ENCODE measurements at places on chromosomes 7 and 10. TPM values are rescaled to one million over a fixed set of nuclear protein-coding genes. Genes with fewer than 3 reads are reported as not detected.
A peak's percentile ranks its signal among the peaks of the same experiment; 100 is the strongest.

GRCh38 chr10:17227367-17228090 is 512 bp upstream of the VIM start:
- DNase-seq = no peak

TM9SF3 gene
- 133 TPM for total RNA-seq

DNA sequence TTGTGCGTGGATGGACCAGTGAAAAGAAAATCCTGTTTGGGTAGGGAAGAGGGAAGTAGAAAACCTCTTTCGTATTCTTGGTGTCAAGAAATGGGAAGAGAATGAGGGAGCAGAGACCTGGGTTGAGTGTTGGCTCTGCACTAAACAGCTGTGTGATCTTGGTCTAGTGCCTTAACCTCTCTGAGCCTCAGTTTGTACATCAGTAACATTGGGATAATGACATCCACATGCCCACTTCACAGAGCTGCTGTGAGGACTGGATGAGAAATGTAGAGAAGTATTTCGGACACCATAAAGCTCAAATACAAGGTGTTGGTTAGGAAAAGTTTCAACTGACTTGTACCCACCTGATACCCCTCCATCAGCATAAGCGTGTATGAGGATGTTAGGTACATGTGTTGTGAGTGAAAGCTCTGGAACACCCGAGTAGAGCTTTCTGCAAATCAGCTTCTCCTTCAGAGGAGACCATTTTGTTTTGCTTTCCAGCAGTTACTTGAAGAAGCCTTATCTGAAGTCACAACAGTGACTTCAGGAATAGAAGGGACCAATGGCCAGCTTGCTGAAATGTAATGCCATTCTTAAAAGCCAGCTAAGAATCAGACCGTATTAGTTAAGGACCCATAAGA is 11.2 kb downstream of the TRIM56 start:
- DNase-seq = no peak

DNA sequence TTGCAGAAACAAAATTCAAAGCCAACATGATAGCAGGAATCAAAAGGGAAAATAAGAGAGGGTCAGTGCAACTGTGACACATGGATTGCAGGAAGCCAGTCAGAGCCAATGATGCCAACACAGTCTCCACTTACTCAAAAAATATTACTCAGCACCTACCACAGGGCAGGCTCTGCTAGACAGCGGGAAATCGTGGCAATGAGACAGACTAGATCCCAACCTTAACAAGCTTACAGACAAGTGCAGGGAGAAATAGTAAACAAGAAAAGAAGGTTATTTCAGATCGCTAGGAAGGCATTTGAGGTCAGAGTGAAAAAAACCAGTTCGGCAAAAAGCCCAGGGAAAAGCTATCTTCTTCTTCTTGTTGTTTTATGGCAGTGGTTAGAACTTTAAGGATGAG is 45.2 kb upstream of the NPFFR1 start:
- DNase-seq = no peak

POU6F2 gene
- 0.31 TPM for total RNA-seq

- no peak for DNase-seq
Observed at GRCh38 chr10:119313644-119314043, 106.3 kb downstream of the GRK5 start.

FAM25G gene
- total RNA-seq = not detected

MYOZ1 gene
- total RNA-seq = 1.6 TPM

LEP gene
- 0.78 TPM for total RNA-seq

KCNH2 gene
- total RNA-seq = 1.3 TPM

GRCh38 chr7:51328351-51328801 is 11.8 kb upstream of the COBL start:
- DNase-seq = no peak

PANK1 gene
- 5.3 TPM for total RNA-seq

MYO1G gene
- total RNA-seq = 1.3 TPM

DNA sequence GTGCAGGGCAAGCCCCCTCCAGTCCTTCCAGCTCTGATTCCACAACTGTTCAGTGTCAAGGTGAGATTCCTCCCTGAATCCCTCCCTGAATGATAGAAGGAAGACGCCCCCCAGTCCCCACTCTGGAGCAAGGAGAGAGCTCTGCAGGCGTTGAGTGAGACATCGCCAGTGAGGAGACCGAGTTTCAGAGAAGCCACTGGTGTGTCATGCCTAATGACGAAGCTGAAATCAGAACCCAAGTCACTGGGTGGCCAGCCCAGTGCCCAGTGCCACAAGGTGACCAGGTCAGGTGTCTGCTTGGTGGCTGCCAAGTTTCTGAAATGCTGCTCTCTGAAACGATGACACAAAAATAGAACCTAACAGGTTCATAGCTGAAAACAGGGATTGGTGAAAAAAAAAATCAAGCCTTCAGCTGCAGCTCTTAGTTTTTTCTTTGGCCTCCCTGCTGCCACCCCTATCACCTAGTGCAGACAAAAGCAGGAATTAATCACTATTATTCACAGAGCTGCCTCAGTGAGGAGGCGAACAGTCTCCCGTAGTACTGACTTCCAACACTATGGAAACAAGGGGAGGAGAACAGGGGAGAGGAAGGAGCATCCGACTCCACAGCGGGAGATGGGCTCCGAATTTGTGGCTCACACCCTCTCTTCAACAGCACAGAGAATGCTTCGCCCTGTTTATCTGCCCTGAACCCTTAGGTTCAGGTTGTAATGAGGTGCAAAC is 153.5 kb downstream of the ARHGAP12 start:
- no peak for DNase-seq

ZNF488 gene
- 0.06 TPM for total RNA-seq

- DNase-seq = no peak
Observed at GRCh38 chr10:86321568-86321967, 45.0 kb downstream of the GRID1 start.

DNA sequence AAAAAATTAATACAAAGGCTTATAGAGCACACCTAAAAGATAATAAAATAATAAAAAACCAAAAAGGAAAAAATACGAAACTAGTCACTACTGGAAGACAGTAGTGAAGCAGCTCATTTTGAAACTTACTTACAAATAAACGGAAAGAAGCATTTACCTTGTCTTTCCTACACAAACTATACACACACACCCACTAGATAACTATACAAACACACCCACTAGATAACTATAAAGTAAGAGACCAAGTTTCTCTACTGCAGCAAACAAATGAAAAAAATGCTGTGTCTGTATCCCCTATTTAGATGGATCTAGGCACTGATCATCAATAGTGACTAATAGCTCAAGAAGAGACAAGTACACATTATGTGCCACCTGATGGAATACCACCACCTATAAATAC is 49.2 kb downstream of the KIF5B start:
- no peak for DNase-seq

DNA sequence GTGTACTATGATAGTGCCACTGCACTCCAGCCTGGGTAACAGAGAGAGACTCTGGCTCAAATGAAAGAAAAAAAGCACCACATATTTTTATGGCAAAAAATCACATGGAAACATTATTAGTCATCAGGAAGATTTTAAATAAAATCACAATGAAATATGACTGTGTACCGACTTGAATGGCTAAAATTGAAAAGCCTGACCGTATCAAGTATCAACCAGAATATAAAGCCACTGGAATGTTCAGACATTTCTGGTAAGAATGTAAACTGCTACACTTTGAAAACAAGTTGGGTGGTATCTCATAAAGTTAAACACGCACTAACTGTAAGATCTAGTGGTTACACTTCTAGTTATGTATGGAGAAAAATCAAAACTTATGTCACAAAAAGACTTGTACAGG is 306.7 kb upstream of the MBL2 start:
- DNase-seq = no peak

GRCh38 chr7:32536585-32536984 is 41.3 kb downstream of the AVL9 start:
- DNase-seq = no peak

- no peak for DNase-seq
Observed at GRCh38 chr7:149884541-149884940, 10.8 kb downstream of the ATP6V0E2 start.

DNA sequence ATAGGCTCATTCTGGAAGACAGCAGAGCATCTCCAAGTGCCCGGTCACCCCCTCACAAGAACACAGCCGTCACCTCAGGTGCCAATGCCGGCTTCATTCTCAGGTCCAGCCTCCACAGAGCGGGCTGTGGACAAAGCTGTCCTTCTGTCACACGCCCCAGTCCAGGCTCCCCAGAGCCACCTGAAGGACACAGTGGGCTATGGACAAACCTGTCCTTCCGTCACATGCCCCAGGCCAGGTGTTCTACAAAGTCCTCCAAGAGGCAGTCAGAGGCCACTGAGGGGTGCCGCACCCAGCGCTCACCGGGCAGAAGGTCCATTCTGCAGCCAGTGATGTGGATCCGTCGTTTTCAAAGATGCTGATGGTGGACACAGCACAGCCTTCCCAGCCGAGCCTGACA is 173.2 kb upstream of the PPP2R2D start:
- peak; percentile 18 for DNase-seq

FAM180A gene
- total RNA-seq = 2.7 TPM

HIBADH gene
- total RNA-seq = 133 TPM

CH25H gene
- total RNA-seq = 15.8 TPM

- DNase-seq = no peak
Observed at GRCh38 chr10:117445992-117446391, 70.8 kb upstream of the PDZD8 start.

GRCh38 chr7:50206453-50207250 is 97.9 kb upstream of the IKZF1 start:
- peak; percentile 47 for DNase-seq

- DNase-seq = no peak
Observed at GRCh38 chr7:99677013-99677647, 2.7 kb downstream of the CYP3A5 start.

- DNase-seq = peak; percentile 72
Observed at GRCh38 chr7:28180364-28181147, at the start of gene JAZF1. JAZF1 (minus strand) TSS chr7:28180795.

GRCh38 chr7:96526496-96526895 is 183.2 kb downstream of the SEM1 start:
- DNase-seq = no peak

UTF1 gene
- not detected for total RNA-seq
